ENCODE measurements at places on chromosomes 12 and 14.

- DNase-seq = no peak
These were observed 395.0 kb downstream of the FOXG1 start for GRCh38 chr14:29161593-29161992.

DNA sequence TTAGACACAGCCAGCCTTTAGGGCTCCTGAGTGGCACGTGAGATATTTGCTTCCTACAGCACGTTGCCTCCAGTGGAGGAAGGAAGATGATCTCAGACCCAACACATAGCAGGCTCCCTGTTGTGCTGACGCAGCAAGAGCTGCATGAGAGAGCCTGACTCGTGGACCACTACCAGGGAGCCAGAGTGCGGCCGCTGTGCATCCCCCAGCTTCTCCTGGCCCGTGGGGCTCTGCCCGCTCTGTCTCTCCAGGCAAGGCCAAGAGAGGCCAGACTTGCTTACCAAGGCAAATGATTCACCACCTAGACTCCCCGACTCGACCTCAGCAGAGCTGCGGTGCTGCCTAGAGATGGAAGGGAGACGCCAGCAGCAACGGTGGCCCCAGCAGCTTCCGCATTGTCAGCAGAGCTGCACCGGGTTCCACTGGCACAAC, 37.5 kb downstream of the MAP3K9 start:
- no peak for DNase-seq

GRCh38 chr14:32593290-32593942, 264.3 kb downstream of the AKAP6 start:
- no peak for DNase-seq

- DNase-seq = no peak
These were observed 8.8 kb downstream of the DHRS2 start for GRCh38 chr14:23644919-23645336.

DNA sequence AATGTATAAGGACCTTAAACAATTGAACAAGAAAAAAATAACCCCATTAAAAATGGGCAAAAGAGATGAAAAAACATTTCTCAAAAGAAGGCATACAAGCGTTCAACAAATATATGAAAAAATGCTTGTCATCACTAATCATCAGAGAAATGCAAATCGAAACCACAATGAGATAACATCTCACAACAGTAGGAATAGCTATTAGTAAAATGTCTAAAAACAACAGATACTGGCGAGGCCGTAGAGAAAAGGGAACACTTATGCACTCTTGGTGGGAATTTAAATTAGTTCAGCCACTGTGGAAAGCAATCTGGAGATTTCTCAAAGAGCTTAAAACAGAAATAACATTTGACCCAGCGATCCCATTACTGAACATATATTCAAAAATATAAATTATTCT, 769.8 kb upstream of the MGAT4C start:
- no peak for DNase-seq

All from stimulated activated CD8-positive, alpha-beta memory T cell treated with anti-CD3 and anti-CD28 coated beads, Interleukin-7, amount 100 ng/mL, for 1 hour (primary cell).